ENCODE measurements at places on chromosomes 5 and 9.

DNA sequence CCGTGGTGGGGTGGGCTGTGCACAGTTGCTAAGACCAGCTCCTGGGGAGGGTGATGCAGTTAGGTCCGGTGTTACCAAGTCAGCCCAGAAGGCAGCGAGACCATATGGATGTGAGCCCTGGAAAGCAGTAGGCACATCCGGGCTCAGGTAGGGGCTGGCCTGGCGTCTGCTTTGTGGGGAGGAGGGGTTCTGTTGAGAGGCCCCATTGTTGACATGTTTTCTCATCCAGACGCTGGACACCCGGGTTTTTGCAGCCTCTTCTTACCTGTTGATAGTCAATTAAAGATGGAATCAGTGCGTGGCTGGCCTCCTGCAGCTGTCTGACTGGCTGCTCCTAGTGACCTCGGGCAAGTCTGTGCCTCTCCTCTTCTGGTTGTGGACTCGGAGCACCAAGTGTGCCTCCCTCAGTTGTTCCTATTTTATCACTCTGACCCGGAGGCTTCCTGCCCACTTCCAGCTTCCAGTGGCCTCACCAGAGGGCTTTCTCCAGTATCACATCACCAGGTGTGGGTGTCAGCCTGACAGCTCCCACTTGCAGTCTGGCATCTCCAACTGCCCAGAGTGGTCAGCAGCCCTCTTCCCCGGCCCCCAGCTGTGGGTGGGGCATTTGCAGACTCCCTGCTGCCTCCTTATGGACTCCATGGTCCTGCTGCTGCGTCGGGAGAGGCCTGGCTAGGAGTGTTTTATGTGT is 90.8 kb downstream of the EHMT1 start:
- no peak for DNase-seq

- no peak for DNase-seq
Observed at GRCh38 chr9:93315118-93315517, 131.2 kb downstream of the WNK2 start.

- DNase-seq, result no peak
Observed at GRCh38 chr9:21350787-21351186, at the start of gene IFNA6. IFNA6 (minus strand) TSS chr9:21350887; CDS start chr9:21350887, 0 bp downstream.

- DNase-seq, result no peak
Observed at GRCh38 chr5:125408448-125409233, 662.2 kb upstream of the ZNF608 start.

GRCh38 chr5:119470851-119471451 is 18.7 kb downstream of the HSD17B4 start:
- no peak for DNase-seq

- DNase-seq, result no peak
Observed at GRCh38 chr9:134565316-134565915, 76.2 kb upstream of the COL5A1 start.

DNA sequence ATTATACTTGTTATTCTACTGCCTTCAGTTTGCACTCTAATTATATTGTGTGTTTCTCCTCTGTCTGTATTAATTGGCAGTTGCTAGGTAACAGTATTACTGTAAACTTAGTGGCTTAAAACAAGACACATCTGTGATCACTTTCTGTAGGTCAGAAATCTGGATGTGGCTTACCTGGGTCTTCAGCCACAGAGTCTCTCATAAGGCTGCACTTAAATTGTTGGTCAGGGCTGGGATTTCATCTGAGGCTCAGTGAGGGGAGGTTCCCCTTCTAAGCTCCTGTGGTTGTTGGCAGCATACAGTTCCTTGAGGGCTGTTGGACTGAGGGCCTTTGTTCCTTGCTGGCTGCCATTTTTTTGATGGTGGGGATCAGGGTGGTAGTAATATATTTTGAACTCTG is 68.8 kb downstream of the SLC44A1 start:
- DNase-seq, result no peak

GRCh38 chr9:114769624-114770023 is 36.2 kb downstream of the TNFSF15 start:
- no peak for DNase-seq

DNA sequence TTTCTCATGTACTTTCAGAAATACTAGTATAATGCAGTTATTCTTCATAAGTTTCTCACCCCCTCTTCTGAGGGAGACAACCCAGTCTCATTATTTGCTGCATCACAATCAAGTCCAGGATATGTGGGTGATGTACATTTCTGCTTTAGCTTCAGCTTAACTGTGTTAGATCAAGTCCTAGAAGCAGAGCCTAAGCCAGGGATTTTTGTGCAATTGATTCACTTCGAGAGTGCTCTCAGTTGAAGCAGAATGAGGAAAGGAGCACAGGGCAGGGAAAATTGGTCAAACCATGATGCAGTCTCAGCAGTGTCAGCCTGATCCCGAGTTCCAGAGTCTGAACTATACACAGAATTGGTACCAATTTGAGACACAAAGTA is 15.1 kb downstream of the HNRNPK start:
- DNase-seq, result no peak

DNA sequence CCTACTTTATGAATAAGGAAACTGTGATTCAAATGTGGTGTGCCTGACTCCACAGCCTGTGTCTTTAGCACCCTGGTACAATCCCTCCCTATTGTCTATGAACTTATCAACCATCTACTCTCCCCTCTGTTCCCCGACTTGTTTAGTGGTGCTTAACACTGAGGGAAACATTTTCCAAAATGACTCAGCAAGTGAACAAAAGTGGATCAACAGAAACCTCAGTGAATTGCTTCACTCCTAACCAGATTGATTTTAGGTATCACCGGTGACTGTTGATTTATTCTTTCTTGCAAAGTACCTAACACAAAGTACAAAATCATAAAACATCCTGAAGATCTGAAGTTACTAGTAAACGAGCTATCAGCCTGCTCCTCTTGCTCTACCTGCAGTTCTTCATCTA is 42.1 kb upstream of the RAPGEF6 start:
- no peak for DNase-seq

DNA sequence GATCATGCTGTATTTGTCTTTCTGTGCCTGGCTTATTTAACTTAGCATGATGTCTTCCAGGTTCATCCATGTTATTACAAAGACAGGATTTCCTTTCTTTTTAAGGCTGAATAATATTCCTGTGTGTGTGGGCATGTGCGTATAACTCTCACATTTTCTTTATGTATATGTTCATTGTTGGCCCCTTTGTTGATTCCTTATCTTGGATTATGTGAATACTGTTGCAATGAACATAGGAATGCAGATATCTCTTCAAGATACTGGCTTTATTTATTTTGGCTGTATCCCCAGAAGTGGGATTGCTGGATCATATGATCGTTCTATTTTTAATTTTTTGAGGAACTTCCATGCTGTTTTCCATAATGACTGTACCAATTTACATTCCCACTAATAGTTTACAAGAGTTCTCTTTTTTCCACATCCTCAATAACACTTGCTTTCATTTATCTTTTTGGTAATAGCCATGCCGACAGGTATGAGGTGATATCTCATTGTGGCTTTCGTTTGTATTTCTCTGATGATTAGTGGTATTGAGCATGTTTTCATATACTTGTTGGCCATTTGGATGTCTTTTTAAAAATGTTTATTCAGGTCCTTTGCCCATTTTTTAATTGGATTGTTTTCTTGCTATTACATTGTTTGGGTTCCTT is 38.0 kb downstream of the CREBRF start:
- DNase-seq, result no peak

- DNase-seq, result peak; percentile 18
Observed at GRCh38 chr5:149114403-149115312, 26.6 kb upstream of the ABLIM3 start.

GRCh38 chr5:136094189-136094912 is 38.3 kb upstream of the SMAD5 start:
- DNase-seq, result no peak

DNA sequence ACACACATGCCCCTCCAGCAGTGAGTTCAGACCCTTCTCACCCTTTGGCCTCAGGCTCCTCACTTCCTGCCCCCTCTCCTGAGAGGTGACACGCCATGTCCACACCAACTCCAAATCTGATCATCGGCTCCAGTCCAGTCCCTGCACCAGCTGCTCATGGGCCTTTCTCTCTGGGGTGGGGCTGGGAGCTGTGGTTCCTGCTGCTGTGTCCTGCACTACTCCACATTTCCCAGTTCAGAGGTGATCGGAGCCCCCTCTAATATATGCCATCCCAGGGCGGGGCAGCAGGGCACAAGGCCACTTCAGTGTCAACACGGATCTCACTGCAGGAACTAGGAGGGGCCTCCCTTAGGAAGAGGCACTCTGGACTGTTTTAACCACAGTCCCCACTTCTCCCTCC is 91.5 kb downstream of the ADAMTS2 start:
- no peak for DNase-seq

DNA sequence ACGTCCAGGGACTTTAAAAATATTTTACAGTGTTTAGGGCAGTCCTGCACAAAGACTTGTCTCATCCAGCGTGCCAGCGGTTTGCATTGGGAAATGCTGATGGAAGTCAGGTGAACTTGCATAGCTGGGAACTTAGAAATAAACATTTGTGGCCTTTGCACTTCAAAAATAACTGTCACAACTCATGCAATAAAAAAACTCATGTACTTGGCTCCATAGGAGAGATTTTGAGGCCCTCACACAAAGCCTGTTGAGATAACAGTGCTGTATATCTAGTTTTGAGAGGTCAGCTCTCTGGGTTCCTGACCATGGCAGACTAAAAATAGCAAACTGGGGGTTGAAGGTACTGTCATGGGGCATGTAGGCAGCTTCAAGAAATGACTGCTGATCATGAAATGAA is 5.5 kb downstream of the COMMD10 start:
- no peak for DNase-seq

DNA sequence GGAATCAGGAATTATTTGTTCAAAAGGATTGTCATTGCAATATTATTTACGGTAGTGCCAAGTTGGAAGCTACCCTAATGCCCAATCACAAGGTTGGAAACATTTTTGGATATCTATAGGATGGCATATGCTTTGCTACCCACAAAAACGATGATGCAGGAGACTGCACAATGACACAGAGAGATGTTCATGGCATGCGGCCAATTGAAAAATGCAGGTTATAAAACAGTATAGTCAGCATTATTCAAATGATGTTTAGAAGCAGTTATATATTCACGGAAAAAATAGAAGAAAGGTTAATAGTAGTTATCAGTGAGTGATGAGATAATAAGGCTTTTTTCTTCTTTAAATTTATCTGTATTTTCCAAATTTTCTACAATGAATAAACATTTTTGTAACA is 5.9 kb upstream of the ACSL6 start:
- no peak for DNase-seq

GRCh38 chr9:137263506-137263905 is 8.4 kb downstream of the NELFB start:
- no peak for DNase-seq

DNA sequence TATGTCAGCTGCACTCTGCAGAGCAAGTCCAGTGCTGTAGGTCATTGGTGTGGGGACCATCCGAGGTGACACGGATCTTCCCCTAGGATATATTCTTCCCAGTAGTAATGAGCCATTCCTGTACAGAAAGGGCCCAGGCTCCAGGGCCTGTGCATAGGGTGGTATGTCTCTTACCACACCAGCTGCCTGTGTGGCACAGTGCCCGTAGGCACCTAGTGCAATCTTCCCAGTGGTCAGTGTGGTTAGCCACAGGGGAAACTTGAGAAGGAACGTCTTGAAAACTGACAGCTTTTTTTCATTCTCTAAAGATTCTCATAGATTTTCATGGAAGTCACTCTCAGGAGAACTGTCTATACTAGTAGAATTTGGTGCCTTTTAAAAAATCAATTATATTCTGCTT is 39.8 kb downstream of the CYSTM1 start:
- DNase-seq, result no peak

- no peak for DNase-seq
Observed at GRCh38 chr9:100474924-100475276, 2.0 kb downstream of the TMEFF1 start.

GRCh38 chr9:132742821-132743311 is 72.6 kb downstream of the GTF3C4 start:
- no peak for DNase-seq
